Stimulated activated CD8-positive, alpha-beta memory T cell treated with anti-CD3 and anti-CD28 coated beads, Interleukin-4, amount 100 ng/mL, for 1 hour (primary cell): ENCODE measurements at places on chromosomes 5 and 9.

GRCh38 chr5:161256957-161257356 lies 289.6 kb downstream of the GABRB2 start:
- no peak for DNase-seq

DNA sequence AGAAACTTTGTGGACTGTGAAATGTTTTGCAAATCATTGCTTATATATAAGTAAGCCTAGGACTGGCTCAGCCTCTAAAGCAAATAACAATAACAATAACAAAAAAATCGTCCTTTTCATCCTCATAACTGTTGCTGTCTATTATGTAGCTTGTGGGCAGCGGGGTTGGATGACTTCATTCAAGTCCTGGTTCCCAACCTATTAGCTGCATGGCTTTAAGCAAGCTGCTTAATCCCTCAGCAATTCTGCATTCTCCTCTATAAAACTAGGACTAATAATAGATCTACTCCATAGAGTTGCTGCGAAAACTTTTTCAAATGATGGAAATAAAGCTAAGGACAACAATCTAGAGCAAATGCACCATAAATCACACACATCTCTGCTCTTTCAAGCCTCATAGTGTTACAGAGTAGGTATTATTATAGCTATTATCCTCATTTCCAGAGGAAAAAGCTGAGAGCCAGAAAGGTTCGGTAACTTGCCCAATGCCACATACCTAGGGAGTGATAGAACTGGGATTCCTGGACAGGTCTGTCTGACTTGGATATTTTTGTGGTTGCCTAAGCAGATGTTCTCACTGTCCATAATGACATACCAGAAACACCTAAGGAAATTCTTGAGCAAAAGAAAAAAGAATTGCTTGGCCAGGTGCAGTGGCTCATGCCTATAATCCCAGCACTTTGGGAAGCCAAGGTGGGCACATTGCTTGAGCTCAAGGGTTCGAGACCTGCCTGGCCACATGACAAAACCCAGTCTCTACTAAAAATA lies 98.8 kb upstream of the ADRA1B start:
- no peak for DNase-seq

DNA sequence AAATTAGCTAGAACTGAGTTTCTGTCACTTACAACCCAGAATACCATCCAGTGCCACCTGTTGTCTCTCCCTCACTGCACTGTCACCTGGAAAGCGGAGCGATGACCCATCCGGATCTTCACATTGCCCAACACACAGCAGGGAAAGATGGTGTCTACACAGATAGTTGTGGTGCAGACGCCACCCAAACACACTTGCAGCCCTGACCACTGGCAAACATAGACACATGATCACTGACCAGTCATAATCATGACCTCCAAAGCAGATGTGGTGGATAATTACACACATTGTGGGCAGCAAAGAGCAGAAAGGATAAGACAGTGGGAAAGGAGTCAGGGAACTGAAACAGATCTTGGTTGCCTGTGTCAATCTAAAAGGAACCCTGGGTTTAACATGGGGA lies 64.7 kb downstream of the GABBR2 start:
- no peak for DNase-seq

DNA sequence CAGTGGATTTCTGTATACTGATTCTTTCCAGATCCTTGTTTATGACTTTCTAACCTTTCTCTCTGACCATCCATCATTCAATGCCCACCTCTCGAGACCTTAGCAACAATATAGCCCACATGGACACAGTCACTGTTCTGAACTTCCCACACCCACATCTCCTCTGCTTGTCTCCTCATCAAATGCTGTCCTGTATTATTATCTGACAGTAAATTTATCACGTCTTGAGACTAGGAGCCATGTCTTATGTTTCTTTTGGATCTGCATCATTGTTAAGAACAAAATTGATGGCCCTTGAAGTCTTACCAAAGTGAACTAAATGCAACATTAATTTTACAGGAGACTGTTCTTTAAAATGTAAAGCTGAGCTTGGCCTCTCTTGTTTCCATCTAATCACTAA lies 495.4 kb upstream of the KLF4 start:
- no peak for DNase-seq

GRCh38 chr9:74577956-74578355 lies 80.8 kb downstream of the RORB start:
- no peak for DNase-seq

DNA sequence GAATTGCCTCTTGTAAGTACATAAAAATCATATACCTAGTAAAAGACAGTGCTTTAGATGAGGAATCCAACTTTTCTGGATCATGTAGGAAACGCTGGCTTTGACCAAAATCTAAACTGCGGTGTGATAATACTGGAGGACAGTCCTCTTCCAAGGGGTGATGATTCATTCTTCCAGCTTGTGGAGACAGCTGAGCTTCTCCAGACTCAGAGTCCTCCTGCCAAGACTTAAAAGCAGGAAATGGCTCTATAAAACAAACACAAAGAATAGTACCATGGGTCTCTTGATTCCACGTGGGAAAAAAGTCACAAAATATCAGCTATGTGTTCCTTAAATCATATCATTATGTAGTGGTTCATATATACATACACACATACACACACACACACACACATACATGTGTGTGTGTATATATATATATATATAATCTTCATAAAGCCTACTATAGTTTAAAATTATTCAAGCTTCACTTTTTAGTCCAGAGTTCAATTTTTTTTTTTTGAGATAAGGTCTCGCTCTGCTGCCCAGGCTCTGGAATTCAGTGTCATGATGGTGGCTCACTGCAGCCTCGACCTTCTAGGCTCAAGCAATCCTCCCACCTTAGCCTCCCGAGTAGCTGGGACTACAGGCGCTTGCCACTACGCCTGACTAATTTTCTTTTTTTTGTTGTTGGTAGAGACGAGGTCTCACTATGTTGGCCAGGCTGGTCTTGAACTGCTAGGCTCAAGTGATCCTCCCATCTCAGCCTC lies 65.0 kb downstream of the PKD2L2 start:
- no peak for DNase-seq

DNA sequence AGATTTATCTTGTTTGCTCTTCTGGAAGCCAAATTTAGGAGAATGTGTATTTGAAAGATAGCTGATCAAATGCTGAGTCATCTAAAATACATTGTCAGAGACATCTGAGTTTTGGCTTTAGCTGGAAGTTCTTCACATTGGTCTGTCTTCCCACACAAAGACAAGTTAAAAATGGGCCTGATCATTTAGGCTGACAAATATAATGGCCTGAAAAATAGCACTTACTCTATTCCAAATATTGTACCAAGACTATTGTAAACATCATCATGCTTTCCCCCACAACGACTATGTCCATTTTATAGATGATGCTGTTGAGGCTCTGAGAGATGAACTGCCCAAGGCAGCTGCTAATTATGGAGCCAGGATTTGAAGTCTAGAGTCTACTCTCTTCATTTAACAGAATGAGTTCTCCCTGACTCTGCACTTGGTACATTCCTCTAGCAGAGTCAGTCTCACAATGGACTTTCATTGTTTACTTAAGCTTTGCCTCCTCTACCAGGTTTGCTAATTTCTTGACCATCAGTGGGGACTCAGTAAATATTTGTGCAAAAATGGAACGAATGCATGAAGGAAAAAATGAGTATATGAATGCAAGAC lies 619.4 kb upstream of the KLF4 start:
- DNase-seq, result no peak

DNA sequence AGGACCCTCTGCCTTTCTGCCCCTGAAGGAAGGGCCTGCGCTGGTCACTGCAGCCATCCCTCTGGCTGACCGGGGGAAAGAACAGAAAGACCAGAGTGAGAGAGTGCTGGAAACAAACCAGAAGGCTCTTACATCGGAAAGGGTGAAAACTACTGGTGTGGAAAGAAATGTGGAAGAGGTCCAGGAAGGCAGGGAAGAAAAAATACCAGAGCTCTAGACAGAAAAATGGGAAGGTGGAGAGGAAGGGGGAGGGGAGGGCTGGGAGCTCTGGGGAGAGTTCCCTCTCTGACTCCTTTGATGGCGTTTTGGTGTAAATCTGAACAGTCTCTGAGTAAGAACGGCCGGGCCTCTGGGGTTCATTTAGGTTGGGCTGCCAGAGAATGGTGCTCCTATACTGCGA lies 47.7 kb downstream of the COL23A1 start:
- DNase-seq, result no peak

DNA sequence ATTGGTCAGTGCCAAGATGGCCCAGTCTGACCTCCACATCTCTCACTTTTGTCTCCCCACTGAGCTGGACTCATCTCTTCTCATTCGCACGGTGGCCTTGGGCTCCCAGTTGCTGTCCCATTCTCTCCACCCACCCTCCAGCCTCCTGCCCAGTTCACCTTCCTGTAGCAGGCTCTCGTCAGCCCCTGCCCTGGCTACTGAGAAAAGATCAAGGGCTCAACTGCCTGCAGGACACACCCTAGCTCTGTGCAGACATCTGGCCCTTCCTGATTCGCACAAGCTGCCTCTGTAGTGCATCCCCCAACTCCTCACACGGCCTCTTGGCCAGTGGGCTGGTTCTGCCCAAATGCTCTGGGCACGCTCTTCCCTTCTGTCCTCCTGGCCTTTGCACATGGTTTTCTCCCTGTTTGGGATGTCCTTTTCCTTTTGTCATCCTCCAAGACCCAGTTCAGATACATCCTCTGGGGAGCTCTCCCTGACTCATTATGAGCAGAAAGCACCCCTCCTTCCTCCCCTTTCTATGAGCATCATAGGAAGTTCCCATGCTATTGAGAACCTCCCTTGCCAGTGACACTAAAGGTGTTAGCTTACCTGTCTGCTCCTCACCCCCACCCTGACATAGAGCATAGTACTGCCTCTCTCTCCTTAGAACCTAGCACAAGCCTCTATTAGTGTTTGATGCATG lies 78.5 kb upstream of the TGFBR1 start:
- DNase-seq, result no peak

DNA sequence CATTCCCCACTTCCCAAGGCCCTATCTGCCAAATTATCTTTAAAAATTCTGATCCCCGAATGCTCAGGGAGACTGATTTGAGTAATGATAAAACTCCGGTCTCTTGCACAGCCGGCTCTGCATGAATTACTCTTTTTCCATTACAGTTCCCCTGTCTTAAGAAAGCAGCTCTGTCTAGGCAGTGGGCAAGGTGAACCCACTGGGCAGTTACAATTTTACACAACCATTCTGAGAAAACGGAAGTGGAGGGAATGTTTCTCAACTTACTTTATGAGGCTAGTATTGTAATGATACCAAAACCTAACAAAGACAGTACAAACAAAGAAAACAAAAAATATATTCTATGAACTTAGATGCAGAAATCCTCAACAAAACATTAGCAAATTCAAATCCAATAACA lies 100.0 kb downstream of the MCTP1 start:
- no peak for DNase-seq

DNA sequence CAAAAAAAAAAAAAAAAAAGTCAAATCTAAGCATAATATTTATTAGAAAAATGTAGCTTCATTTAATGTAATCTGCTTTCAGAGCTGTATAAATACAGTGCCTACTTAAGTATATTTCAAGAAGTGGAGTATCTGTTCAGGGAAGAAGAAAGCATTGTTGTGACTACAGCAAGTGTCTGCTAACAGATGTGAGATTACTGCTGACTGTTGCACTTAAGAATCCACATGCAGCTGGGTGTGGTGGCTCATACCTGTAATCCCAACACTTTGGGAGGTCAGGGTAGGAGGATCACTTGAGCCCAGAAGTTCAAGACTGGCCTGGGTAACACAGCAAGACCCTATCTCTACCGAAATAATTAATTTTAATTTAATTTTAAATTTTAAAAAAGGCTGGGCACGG lies 19.0 kb downstream of the KDM3B start:
- no peak for DNase-seq

DNA sequence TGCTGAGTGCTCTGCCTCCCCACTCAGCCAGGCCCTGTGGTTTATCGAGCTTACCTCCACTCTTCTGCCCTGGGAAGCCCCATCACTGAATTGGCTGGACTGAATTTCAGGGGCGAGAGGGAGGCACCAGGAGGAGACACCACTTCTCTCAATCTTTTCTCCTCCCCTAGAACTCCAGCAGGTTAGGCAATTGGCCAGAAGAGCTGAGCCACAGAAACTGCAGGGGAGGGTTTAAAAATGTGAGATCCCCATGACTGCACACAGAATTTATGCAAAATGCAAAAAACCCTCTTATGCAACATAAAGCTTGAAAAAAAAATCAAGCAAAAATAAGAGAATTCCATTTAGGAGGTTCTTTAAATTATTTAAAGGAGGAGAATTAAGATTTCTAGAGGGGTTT lies 29.9 kb downstream of the TUT7 start:
- DNase-seq, result no peak

DNA sequence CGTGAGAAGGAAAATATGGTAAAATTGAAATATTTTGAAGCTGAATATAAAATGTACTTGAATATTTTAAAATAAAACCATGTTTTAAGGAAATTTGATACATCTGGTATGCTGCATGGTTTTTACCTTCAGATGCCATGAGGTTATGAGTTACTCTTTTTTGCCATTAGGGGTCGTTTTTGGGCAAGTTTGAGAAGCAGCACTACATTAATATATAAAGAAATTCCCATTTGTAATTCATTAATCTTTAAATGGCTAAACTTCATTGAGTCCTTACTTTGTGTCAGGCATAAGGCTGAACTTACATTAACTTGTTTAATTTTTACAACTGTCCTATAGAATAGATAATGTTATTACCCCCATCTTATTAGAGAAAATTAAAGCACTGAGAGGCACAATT lies 152.3 kb downstream of the KDM4C start:
- no peak for DNase-seq

- DNase-seq, result no peak
Measured at GRCh38 chr5:39399135-39400036, 25.4 kb downstream of the DAB2 start.

DNA sequence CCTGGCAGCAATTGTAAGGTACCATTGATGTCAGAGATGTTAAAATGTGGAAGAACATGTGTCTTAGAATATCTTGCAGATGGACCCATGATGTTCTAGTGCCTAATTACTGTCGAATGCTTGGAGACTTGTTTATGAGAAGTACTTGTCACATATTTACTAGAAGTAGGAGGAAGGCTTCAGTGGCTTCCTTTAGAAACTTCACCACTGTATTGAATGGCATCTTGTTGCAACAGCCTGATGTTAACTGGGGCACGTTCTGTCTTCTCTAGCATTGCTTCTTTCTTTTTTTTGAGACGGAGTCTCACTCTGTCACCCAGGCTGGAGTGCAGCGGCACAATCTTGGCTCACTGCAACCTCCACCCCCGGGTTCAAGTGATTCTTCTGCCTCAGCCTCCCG lies 16.5 kb downstream of the UGCG start:
- DNase-seq, result no peak

- DNase-seq, result no peak
Measured at GRCh38 chr5:179930788-179931473, 23.2 kb upstream of the TBC1D9B start.

GRCh38 chr5:62376064-62376463 lies 27.6 kb downstream of the DIMT1 start:
- no peak for DNase-seq
